ENCODE measurements at places on chromosomes 3 and 15. TPM values are rescaled to one million over a fixed set of nuclear protein-coding genes. Genes with fewer than 3 reads are reported as not detected.

The IL5RA gene
- not detected for total RNA-seq

The OXTR gene
- total RNA-seq = 5.0 TPM

DNA sequence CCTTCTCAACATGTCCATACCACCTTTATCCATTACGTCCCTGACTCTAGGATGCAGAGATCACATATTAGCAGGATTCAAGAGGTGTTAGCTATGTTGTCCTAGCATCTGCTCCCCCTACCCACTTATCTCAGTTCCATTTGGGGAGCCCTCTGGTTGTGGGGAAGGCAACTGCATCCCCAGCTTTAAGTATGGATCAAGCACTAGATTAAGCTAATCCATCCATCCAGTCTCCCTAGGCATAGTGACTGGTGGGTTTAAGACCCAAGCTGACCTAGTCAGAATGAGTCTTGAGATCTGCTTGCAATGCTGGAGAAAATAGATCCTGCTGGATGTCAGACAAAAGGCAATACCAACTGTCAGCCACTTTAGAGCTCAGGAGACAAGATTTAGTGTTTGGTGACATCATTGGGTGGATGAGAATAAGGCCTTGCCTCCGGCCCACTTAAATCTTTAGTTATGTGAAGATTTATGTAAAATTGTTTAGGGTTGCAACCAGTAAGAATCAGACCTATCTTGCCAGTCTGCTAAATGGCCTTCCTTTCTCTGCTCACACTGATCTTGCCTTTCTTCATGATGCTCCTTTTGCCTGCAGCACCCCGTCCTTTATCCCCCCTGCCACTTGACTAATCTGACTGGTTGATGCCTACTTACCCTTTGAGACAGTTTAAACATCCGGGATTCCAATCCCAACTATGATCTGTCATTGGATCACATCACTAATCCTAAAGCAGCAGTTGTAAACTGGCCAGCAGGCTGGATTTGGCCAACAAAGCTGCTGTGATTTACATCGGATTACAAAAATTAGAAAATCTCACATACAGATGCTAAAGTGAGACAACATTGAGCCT is 2.1 kb upstream of the ISY1 start:
- no peak overlapping the region for H3K4me3 ChIP-seq
- H3K27ac ChIP-seq = no peak overlapping the region
- H3K27me3 ChIP-seq = no peaks in the 10 kb centered on the region
- DNase-seq = no peak

The ZCWPW2 gene
- total RNA-seq = not detected

DNA sequence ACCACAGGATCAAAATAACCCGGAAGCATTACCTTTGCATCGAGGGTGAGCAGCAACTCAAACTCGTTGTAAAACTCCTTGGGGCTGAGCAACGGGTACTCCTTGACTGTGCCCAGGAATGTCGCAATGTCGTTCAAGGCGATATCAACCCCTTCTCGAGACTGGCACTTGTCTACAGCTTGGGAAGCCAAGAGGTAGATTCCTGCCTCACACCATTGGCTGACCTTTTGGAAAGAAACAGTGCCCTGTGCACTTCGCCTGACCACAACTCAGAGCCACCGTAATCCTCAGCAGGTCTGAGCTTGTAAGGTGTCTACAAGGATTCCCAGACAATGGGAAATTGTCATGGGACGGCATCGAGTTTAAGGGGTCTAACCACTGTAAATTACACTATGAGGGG is 43.9 kb downstream of the B3GNT5 start:
- no peaks in the 10 kb centered on the region for H3K4me1 ChIP-seq
- no peak overlapping the region for H3K27ac ChIP-seq
- H3K4me3 ChIP-seq = no peak overlapping the region
- no peaks in the 10 kb centered on the region for H3K36me3 ChIP-seq

DNA sequence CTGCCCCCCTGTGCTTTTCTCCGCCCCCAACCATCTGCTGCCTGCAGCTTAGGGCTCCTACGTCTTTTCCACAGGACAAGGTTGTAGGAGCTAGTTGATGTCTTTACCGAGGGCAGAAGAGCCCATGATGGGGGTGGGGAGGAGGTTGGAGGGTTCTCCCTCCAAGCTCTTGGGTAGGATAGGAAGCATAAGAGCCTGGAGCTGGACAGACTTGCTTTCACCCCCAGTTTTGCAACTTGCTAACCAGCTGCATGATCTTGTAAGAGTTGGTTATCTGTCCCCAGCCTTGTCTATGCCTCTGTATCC is 856 bp downstream of the ABCF3 start:
- H3K36me3 ChIP-seq = peaks cover 16% of the 10 kb centered on the region
- no peaks in the 10 kb centered on the region for H3K27me3 ChIP-seq
- H3K4me1 ChIP-seq = 0 out of 2 replicates have a peak, but pooled peaks cover 4% of the 10 kb centered on the region

GRCh38 chr3:69160525-69160924 is 38.1 kb upstream of the LMOD3 start:
- H3K27ac ChIP-seq = no peak overlapping the region
- no peaks in the 10 kb centered on the region for H3K36me3 ChIP-seq
- no peaks in the 10 kb centered on the region for H3K27me3 ChIP-seq
- no peak for DNase-seq
- no peaks in the 10 kb centered on the region for H3K4me1 ChIP-seq
- no peak overlapping the region for H3K4me3 ChIP-seq

DNA sequence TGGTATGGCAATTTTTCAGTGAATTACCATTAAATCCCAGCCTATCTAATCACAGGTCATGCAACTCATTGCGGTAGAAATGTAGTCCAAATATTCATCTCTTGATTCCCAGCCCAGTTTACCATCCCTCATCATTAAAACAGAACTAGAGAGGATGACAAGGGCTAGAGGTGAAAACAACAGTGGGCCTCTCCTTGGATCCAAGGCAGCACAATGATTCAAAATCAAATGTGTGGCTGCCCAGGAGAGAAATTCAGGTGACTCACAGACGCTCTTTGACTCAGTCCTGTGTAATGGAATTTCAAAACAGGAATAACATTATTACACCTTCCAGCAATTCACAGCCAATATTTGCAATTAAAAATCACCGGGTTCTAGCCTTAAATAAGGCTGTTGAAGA is 246.5 kb downstream of the TBL1XR1 start:
- H3K4me1 ChIP-seq = no peaks in the 10 kb centered on the region
- no peak overlapping the region for H3K4me3 ChIP-seq
- no peak overlapping the region for H3K27ac ChIP-seq
- no peaks in the 10 kb centered on the region for H3K27me3 ChIP-seq

- no peaks in the 10 kb centered on the region for H3K4me1 ChIP-seq
- H3K36me3 ChIP-seq = no peaks in the 10 kb centered on the region
- no peak for DNase-seq
Observed at GRCh38 chr3:61940236-61940635, 378.9 kb downstream of the PTPRG start.

- no peaks in the 10 kb centered on the region for H3K36me3 ChIP-seq
- H3K4me1 ChIP-seq = no peaks in the 10 kb centered on the region
- H3K4me3 ChIP-seq = no peak overlapping the region
- H3K27ac ChIP-seq = no peak overlapping the region
- no peak for DNase-seq
Observed at GRCh38 chr3:180980611-180981010, 8.9 kb downstream of the DNAJC19 start.

GRCh38 chr3:64203216-64203615 is 22.1 kb downstream of the PRICKLE2 start:
- H3K4me1 ChIP-seq = no peaks in the 10 kb centered on the region
- no peaks in the 10 kb centered on the region for H3K36me3 ChIP-seq
- DNase-seq = no peak
- H3K4me3 ChIP-seq = no peak overlapping the region
- H3K27me3 ChIP-seq = no peaks in the 10 kb centered on the region
- H3K27ac ChIP-seq = no peak overlapping the region

DNA sequence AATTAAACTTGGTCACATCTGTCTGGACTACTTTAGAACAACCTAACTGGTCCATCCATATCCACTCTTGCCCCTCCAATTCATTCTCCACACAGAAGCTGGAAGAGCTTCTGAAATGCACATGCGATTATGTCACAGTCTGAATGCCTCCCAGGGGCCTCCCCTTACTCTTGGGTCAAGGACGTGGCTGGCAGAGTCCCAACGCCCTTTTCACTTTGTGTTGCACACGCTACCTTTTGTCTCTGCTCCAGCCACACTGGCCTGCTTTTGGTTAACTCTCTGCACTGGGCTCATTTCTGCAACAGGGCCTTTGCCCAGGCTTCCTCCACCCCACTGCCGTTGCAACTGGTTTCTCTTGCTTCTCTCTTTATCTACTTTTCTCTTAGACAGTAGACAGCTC is 245.2 kb downstream of the IL20RB start:
- no peak overlapping the region for H3K4me3 ChIP-seq
- no peak overlapping the region for H3K27ac ChIP-seq
- no peaks in the 10 kb centered on the region for H3K4me1 ChIP-seq
- DNase-seq = no peak

The GPR15 gene
- total RNA-seq = 105 TPM

The CNTN4 gene
- total RNA-seq = 0.26 TPM

DNA sequence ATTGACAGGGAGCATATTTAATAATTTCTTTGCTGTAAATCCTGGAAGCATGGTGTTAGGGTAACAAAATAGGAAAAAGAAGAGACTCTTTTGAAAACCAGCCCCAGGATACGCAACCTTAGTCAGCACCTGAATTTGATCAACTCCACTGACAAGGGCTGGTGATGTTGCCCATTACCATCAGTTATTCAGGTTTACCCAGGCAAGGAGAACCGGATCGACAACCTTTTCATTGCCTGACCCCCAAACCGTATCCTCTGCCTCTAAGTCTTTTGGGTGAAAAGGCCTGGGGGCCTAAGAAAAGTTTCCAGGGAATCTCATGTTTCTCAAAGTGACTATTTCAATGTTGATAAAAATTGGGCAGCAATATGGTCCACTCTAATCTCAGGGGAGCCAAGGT is 313.3 kb downstream of the KBTBD8 start:
- H3K27ac ChIP-seq = no peak overlapping the region
- DNase-seq = no peak
- H3K4me3 ChIP-seq = no peak overlapping the region
- no peaks in the 10 kb centered on the region for H3K27me3 ChIP-seq
- no peaks in the 10 kb centered on the region for H3K36me3 ChIP-seq

DNA sequence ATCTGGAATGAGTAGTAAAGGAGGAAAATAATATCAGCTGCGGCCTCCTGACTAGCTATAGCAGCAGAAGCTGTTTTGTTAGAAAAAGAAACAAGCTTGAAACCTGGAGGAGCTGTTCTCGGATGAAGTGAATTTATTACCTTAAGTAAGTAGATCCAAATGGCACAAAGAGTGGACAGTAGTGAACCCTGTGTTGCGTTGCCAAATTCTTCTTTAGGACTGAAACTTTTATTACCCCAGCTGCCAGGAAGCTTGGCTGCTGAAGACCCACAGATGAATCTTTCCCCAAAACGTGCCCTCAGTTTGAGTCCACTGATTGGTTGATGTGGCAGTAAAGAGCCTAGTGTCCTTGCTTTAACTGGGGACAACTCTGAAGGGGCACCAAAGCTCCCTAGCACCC is 366.8 kb upstream of the GBE1 start:
- no peaks in the 10 kb centered on the region for H3K36me3 ChIP-seq
- H3K27ac ChIP-seq = no peak overlapping the region
- H3K27me3 ChIP-seq = no peaks in the 10 kb centered on the region
- DNase-seq = no peak
- no peaks in the 10 kb centered on the region for H3K4me1 ChIP-seq

DNA sequence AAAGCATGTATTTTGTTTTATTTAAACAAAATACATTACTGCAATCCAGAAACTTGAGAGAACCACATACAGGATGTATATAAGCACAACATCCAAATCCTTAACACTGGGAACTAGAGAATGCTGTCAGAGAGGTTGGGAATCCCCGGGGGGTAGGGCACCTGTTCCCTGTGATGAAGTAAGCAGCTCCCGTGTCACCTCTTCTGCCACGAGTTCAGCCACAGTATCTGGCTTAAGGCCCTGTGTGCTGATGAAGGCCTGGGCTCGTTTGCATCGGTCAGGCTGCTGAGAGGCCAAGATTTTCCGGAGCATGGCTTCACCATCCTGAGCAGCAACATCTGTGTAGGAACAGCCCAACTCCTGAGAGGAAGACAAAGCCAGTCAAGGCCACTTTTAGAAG is 36.4 kb downstream of the EIF3J start:
- peaks cover 16% of the 10 kb centered on the region for H3K36me3 ChIP-seq
- H3K4me1 ChIP-seq = no peaks in the 10 kb centered on the region
- no peak overlapping the region for H3K27ac ChIP-seq
- no peak for DNase-seq

- H3K4me3 ChIP-seq = no peak overlapping the region
- no peaks in the 10 kb centered on the region for H3K27me3 ChIP-seq
- no peak overlapping the region for H3K27ac ChIP-seq
- H3K36me3 ChIP-seq = no peaks in the 10 kb centered on the region
- no peaks in the 10 kb centered on the region for H3K4me1 ChIP-seq
- no peak for DNase-seq
Observed at GRCh38 chr15:76169911-76170800, 110.4 kb downstream of the TMEM266 start.

- no peaks in the 10 kb centered on the region for H3K27me3 ChIP-seq
- no peak for DNase-seq
- no peak overlapping the region for H3K27ac ChIP-seq
- H3K4me1 ChIP-seq = no peaks in the 10 kb centered on the region
Observed at GRCh38 chr3:133965013-133965570, 64.6 kb downstream of the SLCO2A1 start.

DNA sequence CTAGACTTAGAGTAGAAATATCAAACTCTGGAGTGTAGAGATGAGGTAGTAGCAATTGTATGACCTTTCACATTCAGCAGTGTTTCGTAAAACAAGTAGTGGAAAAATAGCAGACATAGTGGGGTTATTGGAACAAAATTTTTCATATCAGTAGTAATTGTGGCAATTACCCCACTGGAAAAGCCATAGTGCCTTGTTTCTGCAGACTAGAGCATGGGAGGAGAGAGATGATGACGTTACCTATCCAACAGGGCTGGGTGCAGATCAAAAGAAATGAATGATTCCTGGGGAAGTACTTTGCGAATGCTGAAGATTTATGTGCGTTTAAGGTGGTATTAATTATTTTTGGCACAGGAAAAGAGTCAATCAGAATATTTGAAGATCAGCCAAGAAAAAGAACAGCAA is 147.0 kb upstream of the LRRFIP2 start:
- peaks cover 5% of the 10 kb centered on the region for H3K4me1 ChIP-seq
- DNase-seq = no peak
- H3K27ac ChIP-seq = peak overlapping the region; percentile 21
- no peaks in the 10 kb centered on the region for H3K27me3 ChIP-seq
- H3K36me3 ChIP-seq = peaks cover 18% of the 10 kb centered on the region

The KNG1 gene
- 0.21 TPM for total RNA-seq
